Stimulated activated CD4-positive, alpha-beta T cell treated with anti-CD3 and anti-CD28 coated beads, TNF-alpha, amount 100 ng/mL, for 24 hours (primary cell): ENCODE measurements at places on chromosomes 7 and 10.

GRCh38 chr7:126605056-126605455 is 647.7 kb downstream of the GRM8 start:
- no peak for DNase-seq

DNA sequence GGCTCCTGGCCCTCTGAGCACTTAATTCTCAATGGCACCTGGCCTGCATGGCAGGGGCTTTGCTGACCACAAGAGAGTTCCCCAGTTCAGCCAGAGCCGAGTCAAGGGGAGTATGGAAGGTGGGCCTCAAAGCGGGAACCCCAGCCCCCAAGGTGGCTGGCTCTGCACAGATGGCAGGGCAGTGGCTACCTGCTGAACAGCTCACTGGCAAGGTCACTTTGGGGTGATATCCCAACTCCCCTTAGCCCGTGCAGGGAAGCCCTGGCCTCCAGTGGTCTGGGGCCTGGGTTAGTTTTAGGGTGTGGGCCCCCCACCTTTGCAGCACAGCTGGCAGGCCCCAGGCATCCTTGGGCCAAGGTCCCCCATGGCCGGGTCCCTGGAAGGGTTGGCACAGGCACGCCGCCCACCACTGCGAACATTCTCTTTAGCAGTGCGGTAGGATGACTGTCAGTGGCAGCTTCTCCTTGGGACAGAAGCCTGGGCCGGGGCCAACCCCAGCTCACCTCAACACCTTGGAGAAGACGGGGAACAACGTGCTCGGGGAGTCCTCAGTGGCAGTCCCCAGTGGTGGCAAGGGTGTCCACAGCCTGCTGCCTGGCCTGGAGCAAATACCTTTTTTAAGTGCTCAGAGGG is 36.8 kb downstream of the PPIF start:
- DNase-seq, result no peak

- DNase-seq, result no peak
Measured at GRCh38 chr10:20105236-20105635, 289.0 kb downstream of the PLXDC2 start.

DNA sequence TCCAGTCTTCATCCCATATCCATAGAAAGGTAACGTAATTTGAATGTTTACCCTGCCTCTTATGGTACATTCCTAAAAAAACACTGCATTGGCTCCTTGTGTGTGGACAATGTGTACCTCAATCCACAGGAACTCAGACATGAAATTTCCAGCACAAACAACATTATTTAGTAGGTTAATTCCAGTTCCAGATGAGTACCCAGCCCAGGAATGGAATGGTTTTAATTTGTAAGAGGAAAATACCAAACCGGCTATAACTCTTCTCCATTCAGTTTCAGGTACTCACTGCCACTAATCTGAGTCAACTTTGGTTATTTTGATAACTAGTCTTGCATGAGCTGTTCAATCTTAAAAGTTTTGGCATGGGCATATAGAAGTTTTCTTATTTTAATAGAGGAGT is 39.0 kb downstream of the TFPI2 start:
- no peak for DNase-seq
